ENCODE measurements at places on chromosomes 2 and 18.

DNA sequence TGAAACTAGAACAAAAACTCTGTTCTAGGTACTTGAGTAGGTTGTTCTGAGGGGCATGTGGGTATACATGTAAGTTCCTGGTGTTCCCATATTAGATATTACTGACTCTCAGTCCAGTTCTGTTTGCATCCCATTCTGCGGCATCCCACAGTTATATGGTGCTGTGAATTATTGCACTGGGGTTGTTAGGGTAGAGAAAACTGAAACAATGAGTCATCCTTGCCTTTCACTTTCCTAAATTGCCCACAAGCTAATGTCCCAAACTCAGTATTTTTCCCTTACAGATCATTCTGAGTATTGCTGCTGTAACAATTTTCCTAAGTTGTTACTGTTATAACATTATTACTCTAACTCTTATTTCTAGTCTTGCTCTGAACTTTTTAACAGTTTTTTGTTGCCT, 3.0 kb downstream of the WDR75 start:
- peak; percentile 25 for DNase-seq

DNA sequence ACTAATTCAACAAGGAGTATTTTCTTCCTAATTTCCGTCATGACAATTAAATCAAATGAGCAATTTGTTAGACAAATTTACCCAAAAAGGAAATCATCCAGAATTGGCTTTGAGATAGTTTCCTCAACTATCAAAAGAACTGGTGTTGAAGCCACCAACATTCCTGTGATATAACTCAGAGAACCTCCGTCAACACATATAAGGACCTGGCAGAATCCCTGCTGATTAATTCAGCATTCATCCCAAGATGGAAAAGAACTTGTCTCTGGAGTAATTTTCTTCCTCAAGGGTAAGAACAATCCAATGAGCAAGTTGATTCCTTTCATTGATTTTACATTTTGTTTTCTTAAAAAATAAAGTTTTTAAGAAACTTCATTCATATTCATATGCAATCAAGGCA, 62.0 kb downstream of the MBD2 start:
- DNase-seq, result no peak

GRCh38 chr2:192151853-192152252, 42.9 kb downstream of the TMEFF2 start:
- no peak for DNase-seq

DNA sequence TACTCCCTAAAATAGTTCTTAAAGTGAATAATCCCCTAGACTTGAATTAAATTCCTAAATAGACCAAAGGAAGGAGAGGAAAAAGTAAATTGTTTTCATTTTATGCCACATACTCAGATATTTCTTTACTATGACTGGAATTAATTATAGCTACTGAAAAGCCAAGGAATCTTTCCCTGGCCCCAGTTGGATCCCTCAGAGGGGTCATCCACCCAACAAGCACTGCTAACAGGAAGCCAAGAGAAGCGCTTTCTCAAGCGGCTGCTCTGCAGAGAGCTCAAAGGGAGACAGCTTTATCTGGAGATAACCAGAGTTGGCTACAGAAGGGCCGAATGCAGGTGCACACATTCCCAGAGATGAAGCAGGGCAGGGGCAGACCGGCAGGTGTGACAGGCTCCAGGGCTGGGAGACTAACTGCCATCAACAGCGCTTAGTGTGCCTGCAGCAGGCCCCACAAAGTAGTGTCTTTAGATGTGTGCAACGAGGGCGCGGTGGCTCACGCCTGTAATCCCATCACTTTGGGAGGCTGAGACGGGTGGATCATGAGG, 51.1 kb downstream of the POLR1A start:
- DNase-seq, result no peak

- DNase-seq, result no peak
These were observed 51.1 kb downstream of the COLEC12 start for GRCh38 chr18:449374-449773.

DNA sequence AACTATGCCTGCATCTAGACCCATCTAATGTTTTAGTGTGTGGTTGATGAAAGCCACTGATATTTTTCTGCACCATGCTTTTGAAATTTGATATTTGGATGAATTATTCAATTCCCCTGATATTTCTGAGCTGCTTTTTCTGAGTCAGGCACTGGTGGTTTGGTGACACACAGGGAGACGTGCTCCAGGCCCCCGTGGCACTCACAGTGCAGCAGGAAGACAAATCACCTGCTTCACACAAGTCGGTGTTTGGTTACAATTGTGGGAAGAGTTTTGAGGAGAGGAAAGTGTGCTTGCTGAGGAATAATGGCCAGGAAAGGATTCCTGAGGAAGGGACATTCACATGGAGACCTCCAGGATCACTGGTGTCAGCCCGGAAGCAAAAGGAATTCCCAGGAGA, 179.7 kb downstream of the ACKR3 start:
- no peak for DNase-seq

GRCh38 chr2:229914171-229914570, 7.6 kb downstream of the TRIP12 start:
- DNase-seq, result no peak

GRCh38 chr2:25879133-25879730, 945 bp upstream of the ASXL2 start:
- DNase-seq, result no peak

DNA sequence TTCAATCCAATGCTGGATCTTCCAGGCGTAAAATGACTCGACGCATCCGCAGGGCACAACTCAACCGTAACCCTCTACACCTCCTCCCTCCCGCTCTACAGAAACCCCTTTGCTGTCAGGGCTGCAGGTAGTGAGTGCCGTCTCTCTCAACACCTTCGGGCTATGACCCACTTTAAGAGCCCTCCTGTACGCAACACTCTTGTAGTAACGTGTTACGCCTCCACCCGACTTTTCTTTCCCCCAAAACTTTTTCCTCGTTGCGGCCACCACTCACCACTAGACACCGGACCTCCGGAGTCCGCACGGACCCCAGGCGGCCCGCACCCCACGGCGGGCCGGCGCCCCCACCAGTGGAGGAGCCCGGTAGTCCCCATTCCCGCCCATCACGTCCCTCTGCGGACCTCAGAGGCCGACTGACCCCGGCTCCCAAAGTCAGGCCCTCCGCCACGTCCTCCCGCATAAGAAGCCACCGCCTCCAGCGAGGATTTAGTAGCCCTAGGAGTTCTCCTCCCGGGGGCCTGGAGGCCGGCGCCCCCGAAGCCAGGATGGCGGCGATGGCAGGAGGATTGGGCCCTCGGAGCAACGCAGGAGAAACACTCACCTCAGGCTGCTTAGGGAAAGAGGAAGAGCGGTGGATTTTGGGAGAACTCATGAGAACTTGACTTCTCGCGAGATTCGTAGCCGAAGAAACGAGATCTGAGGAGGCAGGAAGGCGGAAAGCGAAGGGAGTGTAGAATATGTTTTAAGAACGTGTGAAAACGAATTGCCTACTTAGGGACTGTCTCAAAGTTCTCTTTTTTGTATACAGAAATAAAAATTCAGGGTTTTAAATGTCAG, 5.0 kb upstream of the C18orf32 start:
- peak; percentile 90 for DNase-seq

- DNase-seq, result no peak
These were observed 49.7 kb downstream of the BABAM2 start for GRCh38 chr2:27940090-27940671.

DNA sequence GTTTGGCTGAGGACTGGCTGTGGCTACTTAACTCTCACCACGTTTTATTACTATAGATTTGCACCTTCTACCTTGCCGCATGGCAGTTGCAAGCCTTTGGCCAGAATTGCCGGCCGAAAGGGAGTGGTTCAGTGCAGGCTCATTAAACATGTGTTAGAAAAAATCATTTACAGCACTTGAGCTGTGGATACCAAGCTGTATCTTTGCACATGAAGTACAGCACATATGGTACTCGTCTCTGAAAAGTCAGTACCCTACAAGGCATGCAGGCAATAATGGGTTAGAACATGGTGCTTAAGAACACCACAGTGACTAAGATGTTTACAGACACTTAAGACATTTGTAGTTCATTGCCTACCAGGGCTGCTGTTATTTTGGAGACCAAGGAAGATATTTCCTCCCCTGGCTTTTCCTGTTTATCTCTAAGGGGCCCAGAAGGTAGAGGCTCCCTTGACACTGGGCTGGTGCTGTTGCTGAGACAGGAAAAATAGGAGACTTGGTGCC, 103.1 kb downstream of the ZNF532 start:
- DNase-seq, result no peak

Data from activated CD4-positive, alpha-beta T cell treated with anti-CD3 and anti-CD28 coated beads for 48 hours (primary cell).